ENCODE measurements at places on chromosomes 5 and 9. TPM values are rescaled to one million over a fixed set of nuclear protein-coding genes. Genes with fewer than 3 reads are reported as not detected.
A peak's percentile ranks its signal among the peaks of the same experiment; 100 is the strongest.

Gene NMUR2
- not detected for total RNA-seq

Gene SPATA9
- total RNA-seq = not detected

Gene SLC45A2
- not detected for total RNA-seq

Gene CAVIN4
- total RNA-seq = not detected

Gene POLK
- total RNA-seq = 34.2 TPM

Gene GNA14
- 2.4 TPM for total RNA-seq

- no peak for DNase-seq
Measured at GRCh38 chr9:106769331-106769730, 93.6 kb upstream of the ZNF462 start.

GRCh38 chr9:115146581-115147021 lies 28.6 kb upstream of the TNC start:
- DNase-seq = no peak

DNA sequence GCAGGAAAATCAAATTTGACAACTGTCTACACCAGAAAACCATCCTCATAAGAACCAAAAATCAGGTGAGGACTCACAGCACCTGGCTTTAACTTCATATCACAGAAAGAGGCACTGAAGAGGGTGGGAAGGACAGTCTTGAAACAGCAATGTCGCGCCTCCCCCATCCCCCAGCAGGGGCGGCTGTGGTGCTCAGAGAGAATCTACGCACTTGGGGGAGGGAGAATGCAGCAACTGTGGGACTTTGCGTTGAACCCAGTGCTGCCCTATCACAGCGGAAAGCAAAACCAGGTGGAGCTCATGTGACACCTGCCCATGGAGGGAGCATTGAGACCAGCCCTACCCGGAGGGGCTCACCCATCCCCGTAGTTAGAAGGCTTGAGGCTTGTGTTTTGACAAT lies 191.8 kb downstream of the MSX2 start:
- DNase-seq = no peak

GRCh38 chr5:54743997-54744788 lies 226.6 kb downstream of the SNX18 start:
- peak; percentile 30 for DNase-seq

DNA sequence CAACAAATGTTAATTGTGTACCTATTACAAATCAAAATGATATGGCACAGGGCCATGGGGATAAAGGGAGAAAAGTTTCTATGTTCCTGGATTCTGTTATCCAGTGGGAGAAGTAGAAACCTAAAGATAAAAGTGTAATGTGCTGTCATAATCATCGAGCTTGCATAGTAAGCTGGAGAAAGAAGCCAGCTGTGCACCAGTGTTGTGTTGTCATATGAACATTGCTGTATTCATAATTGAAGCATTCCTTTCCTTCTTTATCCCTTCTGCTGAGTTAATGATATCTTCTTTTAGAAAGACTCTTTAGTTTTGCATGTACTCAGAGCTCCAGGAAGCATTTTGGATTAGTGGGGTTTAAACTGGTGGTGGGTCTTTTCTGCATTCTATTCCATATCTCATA lies 39.5 kb downstream of the NTRK2 start:
- DNase-seq = no peak

GRCh38 chr5:151288180-151288579 lies 15.4 kb downstream of the SLC36A3 start:
- no peak for DNase-seq

- no peak for DNase-seq
Measured at GRCh38 chr5:106167766-106168165, 1503.0 kb downstream of the EFNA5 start.

DNA sequence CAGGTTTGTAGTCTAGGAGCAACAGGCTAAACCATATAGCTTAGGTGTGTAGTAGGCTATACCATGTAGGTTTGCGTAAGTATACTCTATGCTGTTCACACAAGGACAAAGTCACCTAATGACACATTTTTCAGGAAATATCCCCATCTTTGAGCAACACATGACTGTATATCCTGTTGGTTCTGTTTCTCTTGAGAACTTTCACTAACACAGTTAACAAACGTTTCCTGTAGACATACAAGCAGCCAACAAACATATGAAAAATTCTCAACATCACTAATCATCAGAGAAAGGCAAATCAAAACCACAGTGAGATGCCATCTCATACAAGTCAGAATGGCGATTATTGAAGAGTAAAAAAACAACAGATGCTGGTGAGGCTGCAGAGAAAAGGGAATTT lies 68.2 kb downstream of the NR2F1-AS1 start:
- DNase-seq = no peak

DNA sequence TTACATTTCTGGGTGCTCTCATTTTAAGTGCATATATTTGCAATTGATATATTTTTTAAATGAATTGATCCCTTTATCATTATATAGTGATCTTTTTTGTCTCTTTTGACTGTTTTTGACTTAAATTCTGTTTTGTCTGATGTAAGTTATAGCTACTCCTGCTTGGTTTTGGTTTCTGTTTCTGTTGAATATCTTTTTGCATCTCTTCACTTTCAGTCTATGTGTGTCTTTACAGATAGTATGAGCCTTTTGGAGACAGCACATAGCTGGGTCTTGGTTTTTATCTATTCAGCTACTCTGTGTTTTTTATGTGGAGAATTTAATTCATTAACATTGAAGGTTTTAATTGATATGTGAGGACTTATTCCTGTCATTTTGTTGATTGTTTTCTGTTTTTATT lies 311.3 kb downstream of the SPATA31D1 start:
- DNase-seq = no peak

GRCh38 chr9:14311171-14311949 lies 2.6 kb downstream of the NFIB start:
- DNase-seq = no peak

DNA sequence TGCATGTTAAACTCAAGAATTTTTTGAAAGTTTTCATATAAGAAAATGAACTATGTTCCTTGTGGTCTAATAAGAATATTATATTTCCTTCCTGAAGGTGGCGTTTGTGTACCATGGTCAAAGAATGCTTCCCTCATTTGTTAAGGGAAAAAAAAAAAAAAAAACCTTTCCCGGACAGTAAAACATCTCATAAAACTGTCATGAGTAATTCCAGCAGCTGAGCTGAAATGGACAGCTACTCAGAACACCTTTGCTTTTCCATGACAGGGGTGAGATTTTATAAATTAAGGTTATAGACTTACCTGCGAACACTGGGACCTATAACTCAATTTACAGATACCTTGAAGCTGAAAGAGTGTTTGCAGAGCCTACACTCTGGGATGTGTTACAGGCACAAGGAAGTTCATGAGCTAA lies 113.2 kb upstream of the RANBP3L start:
- no peak for DNase-seq

- no peak for DNase-seq
Measured at GRCh38 chr9:113042884-113043657, 13.5 kb downstream of the ZFP37 start.

GRCh38 chr5:43514471-43514815 lies 505 bp downstream of the C5orf34 start:
- no peak for DNase-seq

- DNase-seq = no peak
Measured at GRCh38 chr5:170573114-170573513, 69.3 kb downstream of the KCNIP1 start.

- no peak for DNase-seq
Measured at GRCh38 chr5:74122979-74123590, 497.1 kb downstream of the ARHGEF28 start.

DNA sequence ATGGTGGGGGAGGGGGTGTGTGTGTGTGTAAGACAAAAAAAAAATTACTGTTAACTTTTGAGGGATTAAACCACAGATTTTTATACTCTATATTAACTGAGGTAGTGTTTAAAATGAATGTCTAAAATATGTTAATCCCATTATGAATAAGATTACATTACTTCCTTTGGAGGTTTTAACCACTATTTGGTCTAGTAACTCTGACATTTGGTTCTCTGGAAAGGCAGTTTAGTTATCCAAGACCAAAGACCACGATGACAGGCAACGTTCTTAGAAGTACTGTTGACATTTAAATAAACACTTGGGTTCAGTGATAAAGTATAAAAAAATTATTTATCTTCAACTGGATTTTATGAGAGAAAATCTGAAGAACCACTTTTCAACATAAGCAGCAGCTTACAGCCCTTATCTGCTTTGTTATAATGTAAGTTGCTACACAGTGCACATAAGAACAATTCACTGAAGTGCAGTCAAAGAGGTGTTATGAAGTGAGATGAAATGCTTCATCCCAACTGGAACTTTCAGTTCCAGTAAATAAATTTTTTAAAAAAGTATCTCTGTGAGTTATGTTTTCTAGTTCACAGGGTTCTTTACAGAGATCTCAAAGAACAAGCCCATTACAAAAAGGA lies 94.5 kb downstream of the OSMR start:
- DNase-seq = no peak

Measured in adrenal gland (tissue), 19 donors.